T-helper 2 cell (primary cell): ENCODE measurements at places on chromosomes 2 and 18.

- DNase-seq: no peak
Observed at GRCh38 chr2:108396845-108397244, 19.1 kb downstream of the SULT1C4 start.

DNA sequence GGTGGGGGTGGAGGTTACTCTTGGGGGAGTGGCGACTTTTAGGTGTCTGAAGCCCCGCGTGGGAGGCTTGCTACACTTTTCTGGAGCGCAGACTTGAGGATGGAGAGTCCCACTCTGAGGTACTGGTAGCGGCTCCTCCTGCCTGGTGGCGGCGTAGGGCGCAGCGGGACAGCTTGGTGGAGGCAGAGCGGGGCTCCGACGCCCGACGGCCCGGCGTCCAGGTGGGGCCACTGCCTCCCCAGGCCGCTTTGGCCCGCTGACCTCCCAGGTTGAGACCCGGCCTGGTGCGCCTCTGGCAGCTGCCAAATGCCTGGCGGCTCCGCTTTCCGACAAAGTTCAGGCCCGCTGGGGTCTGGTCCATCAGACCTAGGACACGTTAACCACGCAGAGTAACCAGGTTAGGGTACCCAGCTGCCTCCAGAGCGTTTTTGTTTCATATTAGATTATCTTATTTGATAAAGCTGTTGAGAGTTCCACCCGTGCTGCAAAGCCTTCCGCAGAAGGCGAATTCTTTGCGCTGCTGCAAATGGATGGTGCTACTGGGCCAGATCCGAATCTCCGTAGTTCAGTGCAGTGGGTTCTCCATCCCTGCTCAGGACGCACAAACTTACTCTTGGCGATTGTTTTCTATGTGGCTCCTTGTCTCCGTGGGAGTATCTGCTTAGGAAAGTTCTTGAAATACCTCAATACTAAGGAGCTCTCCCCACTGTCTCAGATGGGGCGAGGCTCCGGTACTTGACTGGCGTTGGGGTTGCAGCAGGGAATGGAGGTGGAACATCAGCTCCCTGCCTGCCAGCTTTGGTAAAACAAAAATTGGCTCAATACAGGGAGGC lies 405.9 kb downstream of the XIRP2 start:
- DNase-seq: no peak

DNA sequence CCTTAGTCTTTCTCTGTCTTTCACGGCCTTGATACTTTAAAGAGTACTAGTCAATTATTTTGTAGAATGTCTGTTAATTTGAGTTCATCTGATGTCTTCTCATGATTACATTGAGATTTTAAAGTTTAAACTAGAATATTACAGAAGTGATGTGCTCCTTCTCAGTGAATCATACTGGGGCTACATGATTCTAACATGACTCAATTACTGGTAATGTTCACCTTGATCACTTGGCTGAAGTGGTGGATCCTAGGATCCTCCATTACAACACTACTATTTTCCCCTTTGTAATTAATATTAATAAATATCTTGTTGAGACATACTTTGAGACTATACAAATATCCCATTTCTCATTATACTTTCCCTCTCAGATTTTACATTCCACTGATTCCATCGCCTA lies 148.5 kb downstream of the CAMKMT start:
- no peak for DNase-seq

- no peak for DNase-seq
Observed at GRCh38 chr2:151159109-151159662, 102.5 kb downstream of the RBM43 start.

DNA sequence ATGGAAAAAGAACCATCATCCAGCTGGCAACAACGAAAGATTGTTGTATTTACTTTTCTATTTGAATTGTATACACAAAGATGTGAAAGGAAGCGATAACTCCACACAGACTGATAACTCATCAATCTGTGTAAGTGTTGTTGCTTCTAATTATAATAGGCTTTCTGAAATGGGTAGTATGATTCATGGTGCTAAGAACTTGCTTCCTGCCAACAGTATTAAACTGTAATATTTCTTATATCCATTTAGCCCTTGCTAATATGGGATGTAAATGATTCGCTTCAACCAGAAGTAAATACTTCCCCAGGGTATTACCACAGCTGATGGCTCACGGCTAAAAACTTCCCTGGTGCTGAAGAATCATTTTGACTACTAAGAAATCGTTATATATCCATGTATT lies 70.2 kb downstream of the TMEM163 start:
- no peak for DNase-seq

DNA sequence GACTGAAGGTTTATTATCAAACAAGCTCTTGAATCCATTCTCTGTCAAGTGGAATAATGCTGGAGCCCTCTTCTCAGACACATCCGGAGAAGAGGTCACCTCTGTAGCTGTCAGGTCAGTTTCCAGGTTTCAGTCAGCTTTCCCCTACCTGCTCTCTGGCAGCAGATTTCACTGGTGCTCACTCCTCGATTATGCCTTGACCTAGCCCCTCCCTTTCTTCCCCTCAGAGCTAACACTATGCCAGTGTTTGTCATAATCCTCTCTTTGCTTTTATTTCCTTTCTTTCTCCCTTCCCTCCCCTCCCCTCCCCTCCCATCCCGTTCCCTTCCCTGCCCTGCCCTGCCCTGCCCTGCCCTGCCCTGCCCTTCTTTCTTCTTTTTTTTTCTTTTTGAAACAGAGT lies 22.5 kb upstream of the PLEKHM3 start:
- no peak for DNase-seq

GRCh38 chr2:73268830-73269685 lies 15.2 kb downstream of the FBXO41 start:
- peak; percentile 59 for DNase-seq

- DNase-seq: no peak
Observed at GRCh38 chr2:107215401-107216350, 329.7 kb upstream of the ST6GAL2 start.

DNA sequence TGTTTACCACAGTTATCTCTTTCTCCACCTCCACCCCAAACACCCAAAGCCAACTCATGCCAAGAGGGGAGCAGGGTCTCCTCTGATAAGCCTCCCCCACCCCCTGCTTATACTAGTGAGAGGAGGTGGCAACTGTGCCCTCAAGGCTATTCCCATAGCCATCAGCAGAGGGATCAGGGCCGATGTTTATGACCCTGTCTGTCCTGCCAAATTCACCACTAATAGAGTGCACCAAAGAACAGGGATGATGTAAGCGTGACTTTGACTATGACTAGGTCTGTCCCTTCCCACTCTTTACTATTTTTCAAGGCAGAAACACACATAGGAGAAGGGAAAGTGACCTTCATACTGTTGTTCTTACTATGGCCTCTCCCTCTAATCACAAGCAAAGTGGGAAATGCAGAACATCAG lies 74.6 kb downstream of the CLHC1 start:
- no peak for DNase-seq

DNA sequence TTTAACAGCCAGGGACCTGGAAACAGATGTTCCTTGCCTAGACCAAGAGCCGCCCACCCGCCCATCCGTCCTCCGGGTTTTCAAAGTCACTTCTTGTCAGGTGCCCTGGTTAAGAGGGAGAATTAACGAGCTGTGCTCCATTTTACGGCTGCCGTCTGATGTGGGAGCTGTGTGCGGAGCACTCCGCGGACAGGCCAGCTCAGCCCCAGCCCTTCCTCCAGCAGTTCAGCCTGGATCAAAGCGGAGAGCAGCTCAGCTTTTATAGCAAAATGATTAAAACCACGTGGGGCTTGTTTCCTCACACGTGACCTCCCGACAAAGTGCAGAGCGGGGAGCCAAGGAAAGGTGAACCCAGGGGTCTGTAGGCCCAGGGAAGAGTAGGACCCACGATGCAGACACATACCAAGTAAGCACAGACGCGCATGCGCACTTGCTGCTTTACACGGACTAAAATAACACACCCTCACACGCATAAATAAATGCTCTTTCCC lies 46.1 kb upstream of the PKDCC start:
- no peak for DNase-seq

- no peak for DNase-seq
Observed at GRCh38 chr2:59077981-59078531, 836.9 kb upstream of the FANCL start.

DNA sequence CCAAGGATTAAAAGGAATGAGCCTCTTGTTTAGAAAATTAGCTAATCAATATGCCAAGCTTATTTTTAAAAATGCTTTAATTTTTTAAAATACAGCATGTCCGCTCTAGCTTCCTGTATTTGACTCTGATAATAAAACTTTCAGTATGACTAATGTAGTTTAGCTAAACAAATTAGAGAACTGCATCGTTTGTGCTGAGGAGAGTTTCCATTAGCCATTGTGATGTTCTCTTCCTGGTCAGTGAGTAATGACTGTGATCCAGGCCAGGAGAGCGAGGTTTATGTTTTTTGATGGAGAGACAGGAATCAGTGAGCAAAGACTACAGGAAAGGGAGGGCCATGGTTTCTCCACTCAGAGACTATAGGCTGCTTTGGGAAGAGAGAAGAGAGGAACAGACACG lies 237.2 kb upstream of the ETAA1 start:
- DNase-seq: no peak

GRCh38 chr18:13425357-13426091 lies 207.0 kb downstream of the LDLRAD4 start:
- no peak for DNase-seq

DNA sequence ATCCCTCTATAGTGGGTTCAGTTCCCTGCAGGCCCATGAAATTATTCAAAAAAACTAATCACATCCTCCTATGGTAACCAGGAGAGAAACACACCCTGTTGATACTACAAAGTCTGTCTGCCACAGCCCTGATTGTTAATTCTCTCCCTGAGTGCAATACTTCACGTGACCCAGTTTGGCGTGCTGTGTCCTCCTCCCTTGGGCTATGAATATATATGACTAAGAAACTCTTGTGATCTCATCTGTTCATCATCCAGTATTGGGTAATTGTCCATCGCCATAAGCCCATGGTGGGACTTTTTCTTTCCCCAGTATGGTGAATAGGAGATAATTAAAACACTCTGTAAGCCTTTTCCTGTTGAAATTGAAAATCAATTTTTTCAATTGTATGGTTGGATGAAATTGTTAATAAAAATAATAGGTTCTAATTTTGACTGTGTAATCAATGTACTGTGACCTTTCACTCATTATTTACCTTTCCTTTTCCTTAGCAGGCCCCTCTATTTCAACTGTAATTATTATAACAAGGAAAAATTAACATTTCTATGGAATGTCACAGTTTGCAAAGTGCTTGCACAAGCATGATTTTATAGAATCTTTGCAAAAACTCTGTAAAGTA lies 1822.6 kb downstream of the SUCLG1 start:
- no peak for DNase-seq

DNA sequence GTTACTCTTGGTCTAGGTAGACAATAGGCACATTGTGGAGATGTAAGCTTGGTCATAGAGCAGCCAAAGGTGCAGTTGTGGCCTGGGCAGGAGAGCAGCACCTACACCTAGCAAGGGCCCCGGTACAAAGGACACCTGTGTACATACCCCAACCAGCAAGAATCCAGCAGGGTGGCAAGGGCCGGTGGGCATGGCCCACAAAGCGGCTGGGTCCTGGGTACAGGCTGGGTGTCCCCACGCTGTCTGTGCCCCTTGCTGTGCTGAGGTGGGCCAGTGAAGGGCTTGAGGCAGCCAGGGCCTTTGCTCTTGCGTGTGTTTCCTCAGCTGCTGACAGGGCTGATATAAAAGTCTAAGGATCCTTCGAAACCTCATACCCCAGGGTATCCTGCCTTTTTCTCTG lies 501.8 kb downstream of the EIPR1 start:
- no peak for DNase-seq

DNA sequence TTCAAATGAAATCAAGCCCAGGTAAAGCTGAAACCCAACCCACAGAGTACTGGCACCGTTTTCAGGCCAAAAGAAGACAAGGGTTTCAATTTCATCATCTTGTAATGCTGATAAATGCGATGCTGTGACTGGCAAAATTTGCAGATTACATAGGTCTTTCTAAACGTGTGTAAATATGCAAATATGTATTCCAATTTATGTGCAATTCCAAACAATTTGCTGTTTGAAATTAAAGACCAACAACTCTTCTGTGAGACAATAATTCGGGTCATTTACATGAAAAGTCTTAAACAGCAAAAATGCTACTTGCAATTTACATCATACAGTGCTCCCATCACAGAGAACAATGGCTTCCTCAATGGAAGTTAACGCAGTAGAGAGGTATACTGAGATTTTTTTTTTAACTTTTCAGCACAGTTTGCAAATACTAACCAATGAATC lies 2.8 kb upstream of the ZNF532 start:
- no peak for DNase-seq

DNA sequence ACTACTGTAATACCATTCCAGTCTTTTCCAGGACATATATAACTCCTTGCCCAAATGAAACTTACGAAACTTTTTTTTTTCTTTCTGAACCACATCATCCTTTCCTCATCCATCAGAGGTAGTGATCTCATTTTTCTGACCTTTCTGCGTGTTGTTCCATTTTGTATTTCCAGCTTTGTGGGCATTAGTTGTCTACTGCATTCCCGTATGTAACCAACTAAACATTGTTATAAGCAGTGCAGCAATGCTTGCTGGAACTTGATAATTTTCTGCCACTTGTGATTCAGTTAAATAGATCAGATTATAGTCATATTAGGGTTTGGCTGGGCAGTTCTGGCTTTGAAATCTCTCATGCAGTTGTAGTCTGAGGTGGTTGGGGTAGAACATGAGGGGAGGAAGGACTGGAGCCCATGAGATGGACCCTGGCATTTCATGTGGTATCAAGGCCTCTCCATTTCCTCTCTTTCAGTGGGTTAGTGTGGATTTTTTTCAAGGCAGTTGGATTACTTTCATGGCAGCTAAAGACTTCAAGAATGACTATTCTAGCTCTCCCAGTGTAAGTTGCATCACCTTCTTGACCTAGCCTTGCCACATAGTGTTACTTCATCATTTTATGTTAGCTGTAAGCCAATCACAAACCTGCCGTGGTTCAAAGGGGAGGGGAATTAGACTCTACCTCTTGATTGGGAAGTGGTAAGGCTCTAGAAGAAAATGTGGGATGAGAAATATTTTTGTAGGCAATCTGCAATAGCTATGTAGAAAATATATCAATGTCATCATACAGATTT lies 80.5 kb downstream of the EHBP1 start:
- DNase-seq: no peak

GRCh38 chr18:54330768-54331548 lies 26.7 kb downstream of the STARD6 start:
- DNase-seq: no peak

GRCh38 chr2:233764264-233764663 lies 4.2 kb downstream of the UGT1A1 start:
- DNase-seq: no peak

DNA sequence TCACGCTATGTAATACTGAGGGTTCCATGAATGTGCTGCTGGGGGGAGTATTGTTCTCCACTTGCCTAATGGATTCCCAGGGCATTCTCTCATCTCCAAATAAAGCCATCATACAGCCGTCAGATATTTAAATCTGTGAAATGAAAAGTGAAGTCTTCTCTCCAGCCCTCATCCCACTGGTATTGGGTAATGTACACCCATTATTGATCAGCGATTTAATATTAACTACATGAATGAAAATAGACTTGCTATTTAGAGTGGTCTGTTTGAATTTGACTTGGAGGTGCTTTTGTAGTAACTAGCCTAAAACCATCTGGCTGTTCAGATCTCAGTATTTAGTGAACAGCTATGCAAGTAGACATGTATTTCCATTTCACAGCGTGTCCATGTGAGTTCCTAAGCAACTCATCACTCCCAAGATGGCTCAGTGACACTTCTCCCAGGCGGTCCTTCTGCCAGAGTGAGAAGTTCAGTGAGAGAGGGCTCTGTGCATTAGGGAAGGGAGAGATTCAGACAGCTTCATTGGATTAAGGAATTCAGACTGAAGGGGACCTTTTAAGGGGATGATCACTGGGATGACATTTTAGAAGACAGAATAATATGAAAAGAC lies 140.7 kb downstream of the WDSUB1 start:
- DNase-seq: no peak
